NCI-H1417 treated with DMSO at 0.1 percent for 48 hours (cell line): ENCODE measurements at places on chromosomes 4 and X.

DNA sequence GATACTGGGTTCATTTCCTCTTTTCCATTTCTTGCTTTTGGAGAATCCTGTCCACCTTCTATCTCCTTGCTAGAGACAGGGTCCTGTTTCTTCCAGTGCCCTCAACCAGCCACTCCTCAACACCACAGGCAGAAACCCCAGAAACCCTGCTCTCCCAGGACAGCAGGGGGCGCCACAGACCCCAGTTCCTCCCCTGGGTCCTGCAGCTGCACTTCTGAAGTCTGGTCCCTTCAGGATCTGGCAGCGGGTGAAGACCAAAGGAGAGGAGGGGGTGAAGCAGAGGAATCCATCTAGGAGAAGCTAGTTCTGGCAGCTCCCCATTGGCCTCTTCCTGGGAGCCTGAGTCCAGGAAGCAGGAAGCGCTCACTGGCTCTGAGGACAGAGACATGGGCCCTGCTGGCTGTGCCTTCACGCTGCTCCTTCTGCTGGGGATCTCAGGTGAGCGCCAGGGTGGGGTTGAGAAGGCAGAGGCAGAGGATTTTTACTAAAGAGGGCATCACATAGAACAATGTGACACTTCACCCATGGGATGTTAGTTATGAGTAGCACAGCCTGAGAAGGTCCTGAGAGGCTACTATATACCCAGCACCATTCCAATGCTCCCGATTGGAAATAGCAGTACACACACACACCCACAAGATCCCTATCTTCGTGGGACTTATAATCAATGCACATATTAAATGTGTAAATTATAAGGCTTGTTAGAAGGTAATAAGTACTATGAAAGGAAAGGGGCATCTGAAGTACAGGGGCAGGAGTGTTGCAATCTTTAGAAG is at the start of gene PRSS48:
TSS of gene PRSS48 (plus strand) at position 375 of the 776 bp plus-strand sequence. CDS start at position 387, 12 bp downstream.
- no peak for DNase-seq

DNA sequence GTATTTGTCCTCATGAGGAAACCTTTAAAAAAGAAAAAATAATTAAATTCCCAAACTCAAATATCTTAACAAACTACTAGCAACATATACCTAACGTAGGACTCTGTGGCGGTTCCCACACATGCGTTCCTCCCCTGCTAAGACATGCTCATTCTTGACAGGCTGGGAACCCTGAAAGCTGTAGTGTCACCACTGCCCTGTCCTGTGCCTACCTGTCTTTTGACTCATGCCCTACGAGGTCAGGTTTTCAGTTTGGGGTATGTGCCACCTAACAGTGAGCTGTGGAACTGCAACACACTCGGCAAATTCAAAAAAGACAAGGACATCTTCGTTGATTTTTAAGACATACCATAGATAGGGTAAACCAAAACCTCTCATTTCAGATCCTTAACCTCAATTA is 17.8 kb downstream of the IDS start:
- DNase-seq, result no peak

- no peak for DNase-seq
These were observed 276.1 kb downstream of the PPARGC1A start for GRCh38 chr4:23613782-23614181.

GRCh38 chr4:111556851-111557250 is 588.4 kb upstream of the FAM241A start:
- DNase-seq, result no peak

DNA sequence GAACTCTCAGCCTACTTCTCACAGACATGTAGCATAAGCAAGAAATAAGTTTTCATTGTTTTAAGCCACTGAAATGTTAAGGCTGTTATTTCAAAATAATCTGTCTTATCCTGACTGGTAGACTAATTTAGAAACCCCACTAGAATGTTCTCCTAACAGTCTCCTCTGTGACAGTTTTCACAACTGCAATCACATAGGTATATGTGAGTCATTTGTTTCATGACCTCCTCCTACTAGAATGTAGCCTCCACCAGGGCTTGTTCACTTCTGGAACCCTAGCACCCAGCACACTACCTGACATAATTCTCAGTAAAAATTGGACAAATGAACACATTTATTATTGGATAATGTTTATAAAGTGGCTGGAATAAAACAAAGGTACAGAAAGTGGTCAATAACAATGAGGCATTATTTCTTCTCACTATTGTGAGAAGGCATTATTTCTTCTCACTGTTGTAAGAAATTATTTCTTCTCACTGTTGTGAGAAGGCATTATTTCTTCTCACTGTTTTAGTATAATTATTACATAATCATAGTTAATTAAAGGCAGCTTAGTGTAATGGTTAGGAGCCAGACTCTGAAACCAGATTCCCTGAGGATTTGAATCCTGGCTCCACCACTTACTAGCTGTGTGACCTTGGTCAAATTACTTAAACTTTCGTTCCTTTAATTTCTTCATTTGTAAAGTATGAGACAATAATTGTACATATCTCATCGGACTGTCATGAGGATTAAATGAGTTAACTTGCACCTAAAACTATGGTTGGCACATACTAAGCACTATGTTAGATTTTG is 251.5 kb downstream of the RASL11B start:
- no peak for DNase-seq

GRCh38 chr4:25500626-25501316 is 123.7 kb downstream of the ANAPC4 start:
- DNase-seq, result peak; percentile 81

- DNase-seq, result no peak
These were observed 123.6 kb downstream of the MSL3 start for GRCh38 chrX:11881485-11882170.

GRCh38 chrX:85454295-85454694 is 74.8 kb upstream of the POF1B start:
- no peak for DNase-seq

DNA sequence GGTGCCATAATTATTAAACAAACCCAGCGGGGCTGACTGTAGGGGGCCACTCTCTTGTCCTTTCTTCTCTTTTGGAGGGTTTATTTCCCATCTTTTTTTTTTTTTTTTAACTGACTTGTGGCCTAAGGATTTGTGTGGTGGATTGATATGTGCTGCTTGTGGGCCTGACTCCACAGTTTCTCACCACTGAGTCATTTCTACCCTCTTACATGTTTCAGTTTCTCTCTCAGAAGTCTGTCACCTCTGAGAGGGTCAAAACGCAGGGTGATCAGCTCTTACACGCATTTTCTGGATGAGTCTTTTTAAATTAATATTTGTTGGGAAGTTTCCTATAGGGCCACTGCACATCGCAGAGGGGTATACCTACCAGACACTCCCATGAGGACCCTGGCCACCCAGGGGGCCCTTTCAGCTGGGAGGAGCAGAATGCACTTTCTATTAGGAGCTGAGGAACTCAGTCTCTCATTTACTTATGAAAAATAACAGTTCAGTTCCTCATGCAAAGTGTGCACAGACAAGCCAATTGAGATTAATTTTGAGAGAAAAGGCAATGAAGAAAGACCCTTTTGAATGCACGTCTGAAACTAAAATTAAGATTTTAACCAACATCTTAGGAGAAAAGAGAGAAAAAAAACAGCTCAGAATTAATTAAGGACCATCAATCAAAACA is 407.9 kb downstream of the TECRL start:
- DNase-seq, result no peak

DNA sequence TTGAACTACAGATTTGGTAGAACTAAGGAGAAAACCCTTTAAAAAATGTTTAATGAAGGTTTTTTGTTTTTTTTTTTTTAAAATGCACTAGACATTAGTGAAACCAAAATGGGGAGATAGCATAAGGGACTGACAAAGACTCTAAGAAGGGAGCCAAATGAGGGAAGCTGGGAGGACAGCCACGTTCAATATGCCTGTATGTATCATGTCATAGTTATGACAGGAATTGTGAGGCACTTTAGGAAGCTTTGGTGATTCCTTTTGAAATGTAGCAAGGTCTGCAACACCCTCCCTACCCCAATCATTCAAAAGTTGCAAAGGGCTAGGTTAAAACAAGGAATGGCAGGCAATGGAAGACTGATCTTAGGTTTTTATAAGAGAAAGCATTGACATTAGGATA is 526.0 kb downstream of the TLL1 start:
- DNase-seq, result no peak

DNA sequence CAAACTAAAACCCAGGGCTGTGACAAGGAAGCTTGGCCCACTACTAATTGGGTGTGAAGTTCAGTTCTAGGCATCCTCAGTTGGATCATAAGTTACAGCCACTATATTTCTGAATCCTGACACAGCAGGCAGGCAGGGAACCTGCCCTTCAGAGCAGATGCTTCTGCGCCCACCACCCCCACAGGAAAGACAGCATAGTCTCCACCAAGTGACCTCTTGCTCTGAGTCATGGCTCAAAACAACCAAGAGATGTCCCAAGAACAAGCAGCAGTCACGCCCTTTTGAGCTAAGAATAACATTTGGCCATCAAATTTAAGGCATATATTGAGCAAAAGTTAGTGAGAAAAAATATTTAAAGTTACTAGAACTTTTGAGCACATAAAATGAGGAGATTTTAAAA is 170.7 kb upstream of the SMARCAD1 start:
- DNase-seq, result no peak

DNA sequence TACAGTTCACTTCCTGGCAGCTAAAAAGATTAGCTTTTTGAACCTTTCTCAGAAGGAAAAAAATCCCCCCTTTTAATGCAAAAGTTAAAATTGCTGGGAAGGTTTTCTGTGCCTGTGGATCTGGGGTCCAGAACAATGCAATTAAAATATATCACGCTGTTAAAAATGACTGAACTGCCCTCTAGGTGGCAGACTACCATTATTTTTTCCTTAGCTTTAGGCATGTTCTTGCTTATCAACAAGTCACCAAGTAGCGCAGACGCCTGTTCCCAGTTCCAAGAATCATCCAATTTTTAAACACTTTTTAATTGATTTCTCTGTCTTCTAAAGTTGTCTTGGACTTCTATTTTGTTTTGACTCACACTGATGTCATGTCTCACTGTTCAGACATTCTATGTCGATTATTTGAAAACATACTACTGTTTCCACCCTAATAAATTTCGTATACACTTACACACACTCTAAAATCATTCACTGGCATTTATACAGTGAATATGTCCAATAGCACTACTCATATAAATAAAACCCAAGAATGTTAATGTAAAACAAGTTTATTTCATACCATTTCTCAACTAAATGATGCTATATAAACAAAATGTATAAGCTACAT is 661.6 kb downstream of the RAPGEF2 start:
- DNase-seq, result peak; percentile 38

GRCh38 chrX:2469196-2469685 is 31.5 kb downstream of the DHRSX start:
- DNase-seq, result no peak

- no peak for DNase-seq
These were observed 37.8 kb downstream of the SORBS2 start for GRCh38 chr4:185774131-185774653.

DNA sequence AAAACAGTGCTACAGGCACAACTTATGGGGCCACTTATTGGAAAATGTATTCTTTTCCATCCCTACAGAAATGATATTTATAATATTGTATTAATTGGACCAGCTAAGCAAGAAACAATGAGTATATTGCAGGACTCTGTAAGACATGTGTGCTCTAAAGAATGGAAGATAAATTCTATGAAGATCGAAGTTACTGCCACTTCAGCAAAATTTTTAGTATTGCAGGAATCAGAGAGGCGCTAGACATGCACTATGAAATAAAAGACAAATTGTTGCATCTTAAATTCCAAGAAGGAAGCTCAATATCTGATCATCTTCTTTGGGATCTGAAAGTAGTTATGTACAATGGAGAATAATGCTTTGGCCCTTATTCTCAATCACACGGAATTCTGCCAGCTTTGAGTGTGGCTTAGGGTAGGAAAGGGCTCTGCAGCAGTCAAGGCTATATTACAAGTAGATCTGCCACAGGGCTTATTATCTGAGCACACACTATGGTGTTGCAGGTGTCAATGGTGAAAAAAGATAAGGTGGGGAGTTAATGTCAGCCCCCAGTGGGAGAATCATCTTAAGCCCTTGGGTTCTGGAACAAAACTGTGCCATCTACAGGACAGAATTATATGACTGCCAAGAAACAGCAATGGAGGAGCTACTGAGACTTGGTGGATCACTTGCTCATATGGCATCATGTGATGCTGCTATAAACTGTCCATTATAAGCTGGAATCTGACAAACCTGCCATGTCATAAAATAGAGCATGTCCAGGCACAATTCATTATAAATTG is 334.0 kb upstream of the NDST3 start:
- DNase-seq, result no peak

- no peak for DNase-seq
These were observed 1.4 kb upstream of the KIAA0232 start for GRCh38 chr4:6781113-6781512.

DNA sequence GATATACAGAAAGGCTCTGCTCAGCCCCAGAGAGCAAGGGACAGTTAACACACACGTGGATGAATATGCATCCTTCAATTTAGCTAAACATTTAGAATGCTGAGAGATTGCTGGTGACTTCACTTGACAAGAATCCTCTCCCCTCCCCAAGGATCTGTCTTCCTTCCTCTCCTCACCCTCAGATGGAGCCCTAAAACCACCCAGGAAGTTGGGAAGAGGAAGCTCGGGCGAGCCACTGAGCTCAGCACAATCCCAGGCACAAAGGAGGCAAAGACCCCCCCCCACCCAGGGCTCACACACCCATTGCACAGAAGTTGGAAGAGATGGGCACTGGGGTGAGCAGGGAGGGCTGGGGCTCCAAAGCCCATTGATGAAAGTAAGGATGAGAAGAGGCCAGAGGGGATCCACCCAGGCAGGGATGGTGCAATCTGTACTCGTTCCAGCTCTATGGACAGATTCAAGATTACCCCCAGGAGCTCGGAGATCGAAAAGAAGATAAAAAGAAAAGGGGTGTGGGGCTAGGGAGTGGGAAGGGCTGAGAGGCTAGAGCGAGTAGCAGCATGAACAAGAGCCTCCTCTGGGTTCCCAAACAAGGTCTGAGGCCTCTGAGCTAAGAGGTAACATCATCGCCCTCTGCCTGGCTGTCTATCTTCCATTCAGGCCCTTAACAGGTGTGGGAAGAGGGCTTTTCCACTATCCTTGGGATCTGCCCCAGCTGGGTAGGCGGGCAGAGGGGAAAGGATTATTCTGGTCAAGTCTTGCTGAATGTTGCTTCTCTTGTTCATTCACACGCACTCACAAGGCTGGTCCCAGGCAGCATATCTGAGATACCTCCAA is 1.2 kb downstream of the TFE3 start:
- no peak for DNase-seq
